T-helper 1 cell treated with Interleukin-12 subunit alpha and Interleukin-12 subunit beta and Interleukin-4 antibody, amounts not matched to agents 30 ng/mL and 1 ng/mL, for 36 hours (primary cell): ENCODE measurements at places on chromosomes 1 and 21. TPM values are rescaled to one million over a fixed set of nuclear protein-coding genes. Genes with fewer than 3 reads are reported as not detected.

The DYRK3 gene
- 11.2 and 13.6 TPM in 2 replicates for total RNA-seq

The RHEX gene
- total RNA-seq, result not detected in 2 replicates

The OR2L8 gene
- total RNA-seq, result 0.34 TPM in 1 of 2 replicates, not detected in the other

The LIN28A gene
- total RNA-seq, result not detected in 2 replicates
